ENCODE measurements at places on chromosomes 1 and 21.
A peak's percentile ranks its signal among the peaks of the same experiment; 100 is the strongest.

DNA sequence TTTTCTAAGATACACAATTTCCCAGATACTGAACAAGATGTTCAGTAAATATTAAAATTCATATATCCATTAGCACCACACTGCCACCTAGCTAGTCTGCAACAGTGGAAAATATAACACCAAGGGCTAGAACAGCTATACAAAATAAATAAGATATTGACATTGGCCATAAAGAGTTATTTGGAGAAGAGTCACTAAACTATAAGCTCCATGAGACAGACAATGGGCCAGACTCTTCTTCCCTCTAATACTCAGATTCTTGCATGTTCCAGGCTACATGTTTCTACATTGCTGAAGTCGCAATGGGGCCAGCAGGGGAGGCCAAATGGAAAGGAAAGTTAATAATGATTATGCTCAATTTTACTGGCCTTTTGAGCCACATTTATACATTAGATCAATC is 21.5 kb downstream of the SPATA6 start:
- no peak for DNase-seq

- no peak for DNase-seq
Measured at GRCh38 chr1:209430821-209431259, 152.7 kb upstream of the CAMK1G start.

- DNase-seq, result peak; percentile 45
Measured at GRCh38 chr1:29124366-29125236, 898 bp upstream of the TMEM200B start.

- DNase-seq, result no peak
Measured at GRCh38 chr1:117610036-117610435, 4.2 kb downstream of the TENT5C start.

- DNase-seq, result no peak
Measured at GRCh38 chr1:236465231-236465958, 58.4 kb upstream of the LGALS8 start.

DNA sequence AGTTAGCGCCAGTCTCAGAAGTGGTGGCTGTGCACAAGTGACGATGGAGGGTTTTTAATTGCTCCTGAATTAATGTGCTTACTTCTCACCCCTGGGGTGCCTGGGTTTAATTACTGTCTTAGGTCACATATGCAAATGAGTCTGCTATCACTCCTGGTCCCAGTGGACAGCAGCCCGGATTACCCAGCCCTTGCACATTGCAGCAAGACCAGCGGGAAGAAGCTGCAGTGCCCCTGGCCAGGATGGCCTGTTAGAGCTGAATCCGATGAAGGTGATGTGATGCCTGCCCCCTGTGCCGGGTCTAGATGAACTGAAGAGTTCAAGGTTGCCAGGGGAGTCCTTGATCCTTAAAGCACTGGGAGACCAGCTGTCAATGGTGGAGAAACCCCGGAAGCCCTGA is 24.2 kb downstream of the ENO1 start:
- DNase-seq, result no peak

DNA sequence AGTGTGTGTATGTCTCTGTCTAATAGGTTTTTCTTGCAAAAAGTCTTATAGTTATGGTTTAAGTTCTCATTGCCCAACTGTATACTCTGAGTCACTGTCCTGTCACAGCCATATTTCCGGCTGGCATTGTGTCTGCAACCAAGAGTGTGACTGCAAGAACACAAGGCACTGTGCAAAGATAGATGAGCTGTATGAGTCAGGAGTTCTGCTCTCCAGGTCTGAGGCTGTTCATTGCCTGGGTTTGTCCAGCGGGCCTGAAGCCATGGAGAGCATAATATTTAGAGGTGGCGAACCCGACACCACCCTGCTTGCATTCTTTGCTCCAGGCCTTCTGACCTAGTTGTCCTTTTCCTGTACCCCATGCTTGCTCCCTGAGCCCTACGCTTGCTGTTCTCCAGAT is 50.9 kb upstream of the CNIH3 start:
- no peak for DNase-seq

DNA sequence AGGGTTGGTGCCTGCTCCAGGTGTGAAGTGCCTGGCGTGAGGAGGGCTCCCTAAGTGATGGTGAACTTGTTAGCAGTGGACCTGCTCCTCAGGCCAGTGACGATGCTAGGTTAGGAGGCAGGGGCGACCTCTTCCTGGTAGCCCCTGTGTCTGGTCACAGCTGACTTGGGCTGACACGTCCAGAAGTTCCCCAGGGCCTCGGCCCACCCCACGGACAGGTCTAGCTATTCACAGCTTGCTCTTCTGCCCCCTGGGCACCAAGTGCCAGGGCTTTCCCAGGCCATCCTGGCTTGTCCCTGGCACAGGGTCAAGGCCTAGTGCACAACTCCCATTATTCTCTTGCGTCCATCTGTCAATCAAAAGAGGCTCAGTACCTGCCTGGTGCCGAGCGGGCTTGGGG is 10.9 kb upstream of the C1orf167 start:
- no peak for DNase-seq

DNA sequence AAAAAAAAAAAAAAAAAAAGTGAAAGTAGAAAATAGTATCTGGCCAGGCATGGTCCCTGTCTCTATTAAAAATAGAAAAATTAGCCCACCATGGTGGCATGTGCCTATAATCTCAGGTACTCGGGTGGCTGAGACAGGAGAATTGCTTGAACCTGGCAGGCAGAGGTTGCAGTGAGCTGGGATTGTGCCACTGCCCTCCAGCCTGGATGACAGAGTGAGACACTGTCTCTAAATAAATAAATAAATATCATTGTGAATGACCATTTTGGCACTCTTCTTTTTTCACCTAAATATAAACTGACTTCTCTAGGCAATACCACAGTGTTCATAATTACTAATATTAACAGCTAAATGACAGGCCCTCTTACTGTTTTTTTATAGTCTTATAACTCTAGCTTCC is 14.5 kb downstream of the ELOA start:
- DNase-seq, result no peak

DNA sequence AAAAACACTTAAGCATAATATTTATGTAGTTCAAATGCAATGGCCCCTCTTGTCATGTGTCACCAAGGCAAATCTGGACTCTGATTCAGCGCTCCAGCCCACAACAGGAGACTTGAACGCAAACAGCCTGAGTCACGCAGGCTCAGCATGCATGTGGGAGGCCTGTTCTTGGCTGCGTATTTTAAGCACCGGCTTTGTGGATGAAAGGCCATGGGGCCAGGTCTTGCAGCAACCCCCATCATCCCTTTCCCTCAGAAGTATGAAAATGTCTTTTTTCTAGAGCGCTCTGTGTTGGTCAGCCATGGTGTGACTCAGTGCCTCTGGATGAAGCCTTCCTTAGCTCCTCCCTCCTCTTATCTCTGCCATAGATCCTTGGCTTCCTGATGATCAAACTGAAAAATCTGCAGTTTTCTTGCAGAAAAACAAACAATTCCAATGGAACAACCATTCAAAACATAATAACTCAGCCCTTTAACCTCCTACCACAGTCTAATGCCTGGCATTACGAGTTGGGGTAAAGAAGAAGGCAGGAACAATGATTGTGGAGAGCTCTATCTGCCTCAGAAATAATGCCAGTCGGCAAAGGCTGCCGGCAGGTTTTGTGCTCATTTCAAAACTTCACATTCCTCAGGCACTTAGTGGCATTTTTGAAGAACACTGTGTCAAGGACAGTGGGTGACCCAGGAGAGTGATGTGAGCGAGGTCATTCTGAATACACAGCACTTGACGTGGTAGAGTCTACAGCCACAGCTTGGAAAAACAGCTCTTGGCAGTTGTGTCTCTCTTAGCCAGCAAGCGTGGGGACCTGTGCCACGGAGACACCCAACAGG is 167.5 kb downstream of the CLIC6 start:
- DNase-seq, result no peak

GRCh38 chr1:38953433-38953860 is 11.8 kb upstream of the RHBDL2 start:
- DNase-seq, result no peak

- DNase-seq, result no peak
Measured at GRCh38 chr1:50180367-50180766, 71.6 kb downstream of the ELAVL4 start.

DNA sequence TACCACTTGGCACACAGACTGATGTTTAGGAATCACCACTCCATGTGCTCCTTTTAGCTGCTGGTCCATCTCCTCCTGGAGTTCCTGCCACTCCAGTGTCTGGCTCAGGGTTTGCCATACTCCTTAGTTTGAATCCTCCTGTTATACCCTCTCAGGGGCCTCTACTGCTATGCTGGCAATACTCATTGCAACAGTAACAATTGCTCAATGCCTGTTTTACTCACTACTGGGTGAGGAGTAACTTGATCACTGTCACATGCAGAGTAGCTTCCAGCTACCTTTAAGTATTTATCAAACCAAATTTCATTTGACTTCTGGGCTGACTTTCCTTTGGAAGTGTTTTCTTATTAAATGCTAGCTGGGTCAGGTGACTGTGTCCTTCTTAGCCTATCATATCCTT is 107.2 kb upstream of the WLS start:
- DNase-seq, result no peak

- no peak for DNase-seq
Measured at GRCh38 chr1:64875606-64876005, 90.7 kb downstream of the JAK1 start.

DNA sequence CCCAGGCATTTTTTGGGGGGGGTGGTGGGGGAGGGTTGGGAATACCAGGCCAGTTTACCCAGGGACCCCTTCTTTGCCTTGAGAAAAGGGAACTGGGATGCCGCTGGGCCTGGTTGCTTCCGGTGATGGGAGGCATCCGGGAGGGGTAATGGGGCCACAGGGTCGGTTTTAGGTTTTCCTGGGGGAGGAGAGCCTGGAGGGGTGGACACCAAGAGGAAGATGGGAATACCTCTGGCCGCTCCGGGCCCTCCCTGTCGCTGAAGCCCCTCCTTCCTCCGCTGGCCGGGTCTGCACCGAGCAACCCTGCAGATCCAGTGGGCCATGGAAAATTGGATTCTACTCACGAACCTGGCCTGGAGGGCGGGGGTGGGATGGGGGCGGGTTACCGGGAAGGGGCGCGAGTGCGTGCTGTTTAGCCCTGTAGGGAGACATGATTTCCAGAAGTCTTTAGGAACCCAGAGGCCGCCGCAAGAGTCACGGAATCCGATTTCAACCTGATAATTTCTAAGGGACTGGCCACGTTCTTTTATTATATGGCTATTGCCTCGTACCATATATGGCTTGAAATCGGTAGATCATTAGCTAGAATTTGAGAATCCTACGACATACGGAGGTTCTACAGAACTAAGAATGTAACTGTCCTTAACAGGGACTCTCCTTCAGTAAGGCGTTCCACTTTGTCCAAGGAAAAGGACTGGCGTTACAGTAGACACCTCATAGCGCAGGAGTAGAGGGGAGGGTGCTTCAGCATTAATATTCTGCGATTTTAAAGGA is 749 bp downstream of the AKIRIN1 start:
- DNase-seq, result no peak

- no peak for DNase-seq
Measured at GRCh38 chr1:154605534-154605933, 2.5 kb downstream of the ADAR start.

DNA sequence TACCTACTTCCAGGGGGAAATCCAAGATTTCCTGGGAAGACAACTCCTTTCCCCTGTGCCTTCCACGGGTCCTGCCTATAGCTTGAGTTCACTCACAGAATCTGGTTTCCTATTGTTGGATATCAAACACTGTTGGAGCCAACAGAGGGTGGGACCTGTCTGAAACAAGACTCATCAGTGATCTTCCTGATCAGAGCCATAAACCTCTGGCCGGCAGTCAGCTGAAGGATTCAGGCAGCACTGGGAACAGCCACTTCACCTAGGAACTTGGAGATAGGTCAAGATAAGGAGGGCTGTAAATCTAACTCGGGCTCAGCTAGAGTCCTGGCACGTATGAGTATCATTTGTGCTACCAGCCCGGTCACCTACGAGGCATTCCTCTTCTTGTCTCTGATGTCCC is 23.3 kb downstream of the SH3BP5L start:
- DNase-seq, result no peak

DNA sequence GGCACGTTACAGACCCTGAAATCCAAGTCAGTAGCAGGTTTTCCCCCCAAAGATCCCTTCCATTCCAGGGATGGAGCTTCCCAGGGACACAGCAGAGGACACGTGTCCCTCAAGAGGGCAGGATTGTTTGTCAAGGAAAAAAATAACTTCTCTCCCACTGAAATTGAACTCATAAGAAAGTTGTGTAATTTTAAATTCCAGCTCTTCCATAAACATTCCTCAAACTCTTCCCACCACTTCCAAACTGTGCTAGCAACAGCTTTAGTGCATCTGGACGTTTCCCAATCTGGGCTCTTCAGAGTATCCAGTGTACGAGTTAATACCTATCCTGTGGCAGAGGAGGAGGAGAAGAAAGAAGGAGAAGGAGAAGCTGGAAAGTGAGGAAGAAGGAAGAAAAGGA is 79.6 kb downstream of the PSMG1 start:
- DNase-seq, result no peak

DNA sequence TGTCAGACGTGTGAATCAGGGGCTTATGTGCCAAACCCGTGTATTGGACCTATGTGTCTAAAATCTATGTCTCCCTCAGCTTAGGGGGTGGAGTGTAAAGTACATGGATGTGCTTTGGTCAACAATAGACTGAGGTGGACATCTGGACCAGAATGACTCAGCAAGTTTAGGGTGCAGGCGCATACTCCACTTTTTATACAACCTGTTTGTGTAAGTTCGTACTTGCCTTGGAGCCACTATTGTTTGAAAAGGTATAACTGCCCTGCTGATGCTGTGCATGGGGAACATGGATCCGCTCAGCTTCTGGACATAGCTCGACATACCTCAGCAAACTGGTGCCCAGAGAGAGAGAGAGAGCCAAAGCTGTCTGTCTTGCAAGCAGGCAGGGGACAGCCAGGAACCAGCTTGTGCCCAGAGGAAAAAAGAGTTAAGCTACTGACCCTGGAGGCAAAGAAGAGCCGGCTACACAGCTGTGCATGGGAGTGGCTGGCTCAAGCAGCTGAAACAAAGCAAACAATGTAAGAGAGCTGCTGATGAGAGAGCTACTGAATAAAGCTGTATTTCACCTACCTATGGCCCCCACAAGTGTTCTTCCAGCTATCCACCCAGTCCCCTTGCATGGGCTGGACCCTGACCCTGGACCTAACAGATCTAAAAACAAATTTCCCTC is 41.2 kb downstream of the GJA5 start:
- DNase-seq, result peak; percentile 10

DNA sequence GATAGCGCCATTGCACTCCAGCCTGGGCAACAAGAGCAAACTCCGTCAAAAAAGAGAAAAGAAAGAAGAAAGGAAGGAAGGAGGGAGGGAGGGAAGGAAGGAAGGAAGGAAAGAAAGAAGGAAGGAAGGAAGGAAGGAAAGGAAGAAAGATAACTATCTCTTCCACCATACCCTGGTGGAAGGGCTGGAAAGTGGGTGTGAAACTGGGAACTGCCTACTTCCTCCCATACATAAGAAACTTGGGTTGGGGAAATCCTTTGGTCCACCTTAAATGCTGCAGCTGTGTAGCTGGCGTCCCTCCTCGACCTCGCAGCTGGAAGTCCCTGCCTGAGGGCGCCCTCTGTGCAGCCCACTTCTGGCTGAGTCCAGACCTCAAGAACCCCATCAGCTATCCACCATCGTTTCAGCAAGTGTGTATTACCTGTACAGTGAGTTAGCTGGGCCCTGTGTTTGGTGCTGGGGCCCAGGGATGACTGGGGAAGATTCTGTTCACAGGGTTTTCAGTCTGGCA is 4.6 kb upstream of the FAM167B start:
- DNase-seq, result no peak

GRCh38 chr1:53069663-53070327 is 7.8 kb downstream of the PODN start:
- DNase-seq, result no peak
